ENCODE measurements at places on chromosomes 12 and 14.
A peak's percentile ranks its signal among the peaks of the same experiment; 100 is the strongest.

- no peak for DNase-seq
Measured at GRCh38 chr12:3791256-3791874, 38.5 kb upstream of the CRACR2A start.

DNA sequence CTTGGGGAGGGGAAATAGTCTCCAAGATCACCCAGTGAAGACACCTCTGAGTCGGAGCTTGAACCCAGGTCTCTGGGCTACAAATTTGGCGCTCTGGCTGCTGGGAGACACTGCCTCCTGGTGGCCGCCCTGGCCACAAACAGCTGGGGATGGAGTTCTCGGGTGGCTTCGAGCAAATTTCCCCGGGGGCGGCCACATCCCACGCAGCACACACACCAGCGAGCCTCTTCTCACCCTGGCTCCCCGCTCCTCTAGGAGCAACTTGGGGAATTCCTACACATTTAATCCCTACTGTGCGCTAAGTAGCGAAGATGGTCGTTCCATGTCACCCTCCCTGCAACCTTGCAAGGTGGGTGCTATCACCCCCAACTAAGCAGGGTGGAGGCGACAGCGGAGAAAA lies 66.2 kb upstream of the BEGAIN start:
- no peak for DNase-seq

DNA sequence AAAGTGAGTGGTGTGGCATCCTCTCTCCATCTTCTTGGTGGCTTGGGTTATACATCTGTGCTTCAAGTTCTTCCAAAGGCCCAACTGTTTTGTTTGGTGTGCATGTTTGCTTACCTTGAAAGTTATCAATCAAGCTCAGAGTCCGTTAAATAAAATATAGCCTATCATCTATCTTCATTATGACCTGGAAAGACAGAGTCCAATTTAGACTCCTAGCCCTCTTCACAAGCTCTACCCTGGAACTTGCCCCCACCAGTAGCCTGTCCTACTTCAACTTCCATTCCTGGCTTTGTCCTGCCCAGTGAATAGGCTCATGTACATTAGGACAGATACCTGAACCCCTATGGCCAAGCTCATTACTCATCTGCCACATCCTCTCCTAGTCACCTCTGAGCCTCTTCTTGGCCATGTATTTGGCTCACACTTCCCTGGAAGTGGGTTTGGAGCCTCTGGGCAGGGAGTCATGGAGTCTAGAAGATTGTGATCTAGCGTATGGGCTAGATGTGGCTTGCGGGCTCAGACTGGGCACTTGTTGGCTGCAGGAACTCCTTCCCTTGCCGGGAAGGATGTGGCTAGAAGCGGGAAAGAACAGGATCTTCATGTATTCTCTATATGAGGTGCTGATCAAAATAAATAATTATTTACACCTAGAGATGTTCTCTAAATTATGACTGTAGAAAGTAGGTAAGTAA lies 6.4 kb upstream of the SSTR1 start:
- DNase-seq, result no peak

- DNase-seq, result no peak
Measured at GRCh38 chr14:96917442-96917963, 120.3 kb downstream of the VRK1 start.

- no peak for DNase-seq
Measured at GRCh38 chr14:53464376-53464775, 311.3 kb upstream of the DDHD1 start.

- DNase-seq, result no peak
Measured at GRCh38 chr12:73352826-73353225, 1080.7 kb downstream of the TRHDE start.

GRCh38 chr14:75559451-75560222 lies 18.8 kb upstream of the FLVCR2 start:
- DNase-seq, result peak; percentile 65

DNA sequence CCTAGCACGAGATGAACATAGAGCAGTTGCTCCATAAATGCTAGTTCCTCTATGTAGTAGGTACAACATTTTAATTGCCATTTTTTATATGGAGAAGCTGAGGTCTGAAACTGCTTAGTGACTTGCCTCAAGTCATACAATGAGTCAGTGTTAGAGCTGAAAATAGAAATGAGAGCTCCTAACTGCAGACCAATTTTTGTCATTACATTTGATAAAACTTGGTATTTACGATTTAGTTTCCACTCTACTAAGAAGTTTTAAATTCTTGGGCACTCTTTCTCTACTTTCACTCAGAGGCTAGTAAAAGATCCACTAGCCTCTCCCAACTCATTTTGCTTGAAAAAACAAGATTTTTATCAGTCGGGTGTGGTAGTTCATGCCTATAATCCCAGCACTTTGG lies 8.1 kb upstream of the TMED10 start:
- peak; percentile 70 for DNase-seq

DNA sequence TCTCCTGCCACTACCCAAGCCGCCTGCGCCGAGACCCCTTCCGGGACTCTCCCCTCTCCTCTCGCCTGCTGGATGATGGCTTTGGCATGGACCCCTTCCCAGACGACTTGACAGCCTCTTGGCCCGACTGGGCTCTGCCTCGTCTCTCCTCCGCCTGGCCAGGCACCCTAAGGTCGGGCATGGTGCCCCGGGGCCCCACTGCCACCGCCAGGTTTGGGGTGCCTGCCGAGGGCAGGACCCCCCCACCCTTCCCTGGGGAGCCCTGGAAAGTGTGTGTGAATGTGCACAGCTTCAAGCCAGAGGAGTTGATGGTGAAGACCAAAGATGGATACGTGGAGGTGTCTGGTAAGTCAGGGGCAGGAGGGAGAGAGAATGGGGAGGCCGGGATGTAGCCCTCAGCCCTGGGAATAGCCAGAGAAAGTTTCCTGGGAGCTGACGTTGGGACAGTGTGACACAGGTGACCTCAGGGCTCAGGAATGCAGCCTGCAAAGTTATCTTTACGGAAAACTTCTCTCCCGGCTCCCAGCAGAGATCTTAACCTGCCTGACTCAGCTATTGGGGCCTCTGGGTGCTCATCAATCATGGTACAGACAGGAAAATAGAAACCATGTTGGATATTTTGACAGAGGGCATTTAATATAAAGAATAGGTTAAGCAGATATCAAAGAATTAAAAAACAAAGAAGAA lies 747 bp downstream of the HSPB8 start:
- peak; percentile 79 for DNase-seq

- peak; percentile 95 for DNase-seq
Measured at GRCh38 chr12:12611512-12612306, at the start of gene CREBL2. Gene CREBL2 (plus strand): TSS chr12:12611876. CDS start chr12:12612173, 297 bp downstream.

DNA sequence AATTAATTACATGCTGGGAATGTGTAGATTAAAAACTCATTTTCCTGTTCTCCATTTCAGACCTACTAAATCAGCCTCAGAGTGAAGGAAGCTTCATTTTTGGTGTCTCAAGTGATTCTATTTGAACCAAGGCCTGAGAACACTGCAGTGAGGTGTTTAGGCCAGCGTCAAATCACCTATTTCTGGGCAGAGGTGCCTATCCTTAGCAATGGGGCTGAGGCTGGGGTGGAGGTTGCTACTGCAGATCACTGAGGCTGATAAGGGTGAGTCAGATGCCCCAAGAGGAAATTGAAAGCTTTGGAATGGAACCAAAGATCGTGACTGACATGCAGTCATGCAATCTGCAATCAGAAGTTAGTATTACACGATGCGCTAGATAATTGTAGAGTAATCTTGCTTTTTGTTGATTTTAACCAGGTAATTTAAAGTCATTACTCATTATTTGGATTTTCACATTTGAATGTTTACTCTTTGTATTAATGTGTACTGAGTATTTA lies 4.4 kb downstream of the TXNRD1 start:
- DNase-seq, result peak; percentile 87

- peak; percentile 72 for DNase-seq
Measured at GRCh38 chr12:131872154-131873051, 22.0 kb upstream of the ULK1 start.

GRCh38 chr12:110304061-110304551 lies 23.1 kb downstream of the ATP2A2 start:
- peak; percentile 66 for DNase-seq

DNA sequence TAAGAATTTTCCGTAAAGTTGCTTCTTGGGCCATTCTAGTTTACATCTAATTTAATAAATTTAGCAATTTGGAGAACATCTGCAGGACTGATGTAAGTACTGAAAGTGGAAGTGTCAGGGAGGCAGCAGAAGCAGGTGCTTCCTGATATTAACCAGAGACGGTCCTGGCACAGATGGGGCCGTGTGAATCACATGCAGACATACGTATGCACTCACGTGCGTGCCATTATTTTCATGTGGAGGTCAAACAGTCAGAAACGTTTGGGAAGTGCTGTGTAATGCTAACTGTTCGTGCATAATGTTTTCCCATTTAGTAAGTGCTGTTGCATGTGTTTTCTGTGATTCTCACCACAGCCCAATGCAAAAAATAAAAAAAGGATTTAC lies 87.8 kb upstream of the DYNC1H1 start:
- peak; percentile 66 for DNase-seq

DNA sequence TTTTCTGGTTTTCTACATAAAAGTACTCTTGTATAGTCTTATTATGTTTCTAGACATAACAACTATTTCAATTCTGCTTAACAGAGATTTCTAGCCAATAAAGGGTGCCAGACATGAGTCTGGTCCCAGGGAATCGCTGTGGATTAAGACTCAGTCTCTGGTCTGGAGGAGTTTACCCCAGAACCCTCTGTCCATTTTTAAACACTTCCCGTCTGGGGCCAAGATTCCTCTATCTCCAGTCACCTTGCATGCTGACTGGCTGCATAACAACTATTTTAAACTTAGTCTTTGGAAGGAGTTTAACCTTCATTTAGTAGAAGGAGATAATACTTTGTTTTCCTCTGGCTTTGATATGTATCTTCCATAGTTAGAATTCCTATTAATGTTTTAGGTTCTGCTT lies 163.1 kb upstream of the IFNG-AS1 start:
- DNase-seq, result no peak

DNA sequence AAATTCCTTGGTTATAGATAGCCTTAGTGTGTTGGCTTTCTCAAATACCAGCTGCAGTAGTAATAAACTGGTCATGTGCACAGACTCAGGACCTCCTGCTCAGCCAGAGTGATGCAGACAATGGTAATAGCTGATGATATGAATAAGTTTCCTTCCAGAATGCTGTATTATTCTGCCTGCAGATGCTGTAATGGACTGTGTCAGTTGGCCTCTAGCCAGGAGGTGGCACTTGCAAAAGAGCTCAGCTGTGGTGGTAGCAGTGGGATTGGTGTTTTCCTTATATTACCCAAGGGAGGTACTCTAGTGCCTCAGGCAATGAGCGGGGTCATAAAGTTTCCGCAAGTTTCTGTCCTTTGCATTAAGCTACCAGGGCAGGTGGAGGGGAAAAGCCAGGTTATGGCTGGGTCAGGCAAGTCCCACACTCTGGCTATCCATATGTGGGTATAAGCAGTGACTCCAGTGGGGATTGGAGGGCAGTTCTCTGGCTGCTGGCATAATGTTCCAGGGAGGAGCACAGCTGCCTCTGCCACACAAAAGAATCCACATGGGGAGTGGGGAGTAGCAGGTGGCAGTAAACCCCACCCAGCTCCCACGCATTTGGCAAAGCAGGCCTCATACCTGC lies 14.0 kb upstream of the MUCL1 start:
- DNase-seq, result no peak

DNA sequence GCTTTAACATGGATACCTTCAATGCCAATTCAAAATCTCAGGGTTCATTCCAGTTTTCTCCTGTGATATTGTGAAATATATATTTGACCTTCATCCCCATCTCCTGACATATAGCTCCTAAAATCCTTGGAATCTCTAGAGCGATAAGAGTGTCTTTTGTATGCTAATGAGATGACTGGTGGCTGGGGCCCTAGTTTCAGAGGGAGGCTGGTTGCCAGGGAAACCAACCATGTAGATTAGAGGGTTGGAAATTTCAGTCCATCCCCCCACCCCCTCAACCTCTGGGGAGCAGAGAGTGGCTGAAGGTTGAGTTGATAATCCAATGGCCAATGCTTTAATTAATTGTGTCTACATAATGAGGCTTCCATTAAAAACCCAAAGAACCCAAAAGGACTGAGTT lies 59.4 kb downstream of the SDR9C7 start:
- DNase-seq, result no peak

DNA sequence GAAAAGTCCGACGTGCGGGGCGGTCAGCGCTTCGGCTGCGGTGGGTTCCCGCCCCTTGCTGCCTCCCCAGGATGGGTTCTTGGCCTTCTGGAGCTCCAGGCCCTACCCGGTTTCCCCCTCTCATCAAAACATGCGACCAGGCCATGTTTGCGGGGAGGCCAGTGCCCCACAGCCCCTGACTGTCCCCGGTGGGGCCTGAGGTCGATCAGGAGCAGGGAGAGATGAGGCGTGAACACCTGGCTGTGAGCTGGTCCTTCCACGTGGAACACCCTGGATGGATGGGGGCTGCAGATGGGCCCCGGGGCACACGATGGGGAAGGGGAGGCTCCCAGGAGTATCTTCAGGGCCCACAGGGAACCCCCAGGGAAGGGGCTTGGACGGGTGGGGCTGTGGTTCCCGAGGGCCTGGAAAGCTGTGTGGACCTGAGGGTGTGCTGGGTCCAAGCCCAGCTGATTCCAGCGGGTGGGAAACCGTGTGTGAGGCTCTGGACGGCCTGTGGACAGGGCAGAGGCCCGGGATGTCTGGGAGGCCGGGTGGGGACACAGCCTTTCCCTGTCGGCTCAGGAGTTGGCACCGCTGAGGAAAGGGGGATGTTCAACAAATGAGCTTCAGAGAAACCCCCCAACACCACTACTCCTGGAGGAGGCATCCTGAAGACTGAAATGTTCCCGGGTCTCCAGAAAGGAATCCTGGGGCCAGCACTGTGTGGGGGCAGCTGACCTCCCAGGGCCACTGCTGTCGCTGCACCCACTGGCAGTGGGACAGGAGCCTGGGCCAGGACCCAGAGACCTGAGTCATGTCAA lies 187.0 kb upstream of the C14orf180 start:
- no peak for DNase-seq

DNA sequence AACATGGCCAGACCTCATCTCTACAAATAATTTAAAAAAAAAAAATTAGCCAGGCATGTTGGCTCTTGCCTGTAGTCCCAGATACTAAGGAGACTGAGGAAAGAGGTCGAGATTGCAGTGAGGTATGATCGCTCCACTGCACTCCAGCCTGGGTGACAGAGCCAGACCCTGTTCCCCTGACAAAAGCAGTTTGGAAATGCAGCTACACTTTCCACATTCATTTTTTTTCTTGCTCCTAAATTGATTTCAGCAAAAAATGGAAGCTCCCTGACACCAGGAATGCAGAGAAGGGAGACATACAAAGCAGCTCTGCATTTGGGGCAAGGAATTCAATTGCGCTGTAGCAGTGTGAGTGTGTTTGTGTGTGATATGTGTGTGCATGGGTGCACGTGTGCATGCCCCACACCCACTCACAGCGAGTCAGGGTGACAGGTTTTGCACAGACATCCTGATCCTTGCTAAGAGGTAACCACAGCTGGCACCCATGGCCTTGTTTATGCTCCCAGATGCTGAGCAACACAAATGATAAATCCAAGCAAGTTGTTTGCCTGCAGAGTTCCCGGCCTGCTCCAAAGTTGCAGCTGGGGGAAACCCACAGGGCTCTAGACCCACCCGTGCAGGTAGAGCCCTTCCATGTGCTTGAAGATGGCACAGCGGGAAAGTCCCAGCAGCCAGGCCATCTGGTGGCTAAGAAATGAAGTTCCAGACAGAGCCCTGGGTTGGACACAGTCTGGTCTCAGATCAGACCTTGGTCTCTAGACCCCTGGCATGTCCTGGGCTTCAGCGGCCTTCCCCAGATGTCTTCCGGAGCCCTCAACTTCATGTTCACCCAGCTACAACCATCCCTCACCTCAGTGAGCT lies 25.9 kb upstream of the BDKRB2 start:
- no peak for DNase-seq

Data from fibroblast of skin of right quadriceps (primary cell).